ENCODE measurements at places on chromosomes 3 and 15.

DNA sequence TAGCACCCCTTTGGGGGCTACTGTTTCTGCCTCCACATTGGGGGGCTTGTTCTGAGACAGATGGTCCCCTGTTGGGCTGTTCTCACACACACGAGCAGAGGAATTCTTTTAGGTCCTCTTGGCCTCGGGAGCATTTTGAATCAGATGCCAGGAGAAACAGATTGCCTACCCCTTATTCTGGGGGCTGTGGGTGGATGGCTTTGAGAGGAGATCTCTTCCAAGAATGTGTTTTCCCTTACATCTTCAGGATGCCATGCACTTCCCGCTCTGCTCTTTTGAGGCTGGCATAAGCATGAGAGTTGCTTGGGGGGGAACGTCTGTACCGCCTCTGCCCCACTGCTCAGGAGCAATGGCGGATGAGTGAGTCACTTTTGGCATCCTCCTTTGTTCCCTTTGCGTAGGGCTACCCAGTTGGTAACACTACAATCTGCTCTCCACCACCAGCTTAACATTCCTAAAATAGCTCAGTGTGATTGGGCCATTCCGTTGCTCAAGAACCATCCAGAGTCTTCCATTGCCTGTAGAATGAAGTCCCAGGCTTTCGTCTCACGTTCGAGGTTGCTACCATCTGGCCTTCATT, 154.4 kb downstream of the RPLP1 start:
- DNase-seq: no peak

DNA sequence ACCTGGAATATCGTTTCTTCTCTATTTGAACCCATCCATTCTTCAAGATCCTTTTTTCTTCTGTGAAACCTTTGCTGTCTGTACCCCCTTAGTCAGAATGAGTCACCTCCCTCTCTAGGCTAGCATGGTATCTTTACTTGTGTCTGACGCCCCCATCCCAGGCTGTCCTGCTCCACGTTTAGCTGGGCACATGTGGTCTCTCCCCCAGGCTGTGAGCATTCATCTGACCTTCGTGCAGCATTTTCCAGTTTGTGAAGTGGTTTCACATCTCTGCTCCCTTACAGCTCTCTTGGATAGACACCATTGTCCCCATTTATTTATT, 14.3 kb upstream of the TLE3 start:
- DNase-seq: no peak

DNA sequence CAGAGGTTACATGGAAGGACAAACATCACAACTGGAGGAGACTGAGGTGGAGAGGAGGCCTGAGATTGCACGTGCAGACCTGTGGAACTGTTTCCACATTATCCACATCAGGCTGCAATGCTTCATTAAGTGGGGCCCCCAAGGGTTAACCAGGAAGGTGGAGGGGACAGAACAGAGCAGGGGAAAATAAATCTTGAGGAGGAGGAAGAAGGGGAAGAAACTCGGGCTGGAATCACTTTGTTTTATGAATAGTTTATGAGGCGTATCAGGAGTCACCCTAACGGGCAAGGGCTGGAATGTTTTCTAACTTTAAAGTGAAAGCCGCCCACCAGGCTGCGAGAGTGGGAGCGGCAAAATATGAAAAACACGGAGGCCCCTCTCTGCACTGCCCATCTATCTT, 154.9 kb downstream of the WNT5A start:
- DNase-seq: no peak

- DNase-seq: no peak
Measured at GRCh38 chr3:163547014-163547685, 1531.1 kb downstream of the SI start.

GRCh38 chr3:100100425-100100824, 13.9 kb downstream of the FILIP1L start:
- DNase-seq: no peak

DNA sequence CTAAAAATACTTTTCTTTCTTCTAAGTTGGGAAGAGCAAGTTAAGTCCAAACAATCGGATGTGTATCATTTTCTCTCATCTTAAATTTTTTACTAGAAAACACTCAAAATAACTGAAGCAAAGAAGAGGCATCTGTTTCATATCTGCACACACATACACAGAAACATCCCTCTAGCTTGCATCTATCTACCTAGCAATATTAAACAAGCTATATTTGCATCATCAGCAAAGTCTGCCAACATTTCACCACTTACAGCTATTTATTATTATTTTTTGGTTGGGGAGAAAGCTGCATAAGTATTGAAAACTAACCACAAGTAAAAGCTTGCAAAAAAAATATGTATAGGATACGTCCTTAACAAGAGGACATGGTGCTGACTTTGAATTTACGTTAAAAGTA, 1.9 kb downstream of the GOLIM4 start:
- no peak for DNase-seq

- no peak for DNase-seq
Measured at GRCh38 chr3:136624894-136625815, 127.0 kb downstream of the STAG1 start.

DNA sequence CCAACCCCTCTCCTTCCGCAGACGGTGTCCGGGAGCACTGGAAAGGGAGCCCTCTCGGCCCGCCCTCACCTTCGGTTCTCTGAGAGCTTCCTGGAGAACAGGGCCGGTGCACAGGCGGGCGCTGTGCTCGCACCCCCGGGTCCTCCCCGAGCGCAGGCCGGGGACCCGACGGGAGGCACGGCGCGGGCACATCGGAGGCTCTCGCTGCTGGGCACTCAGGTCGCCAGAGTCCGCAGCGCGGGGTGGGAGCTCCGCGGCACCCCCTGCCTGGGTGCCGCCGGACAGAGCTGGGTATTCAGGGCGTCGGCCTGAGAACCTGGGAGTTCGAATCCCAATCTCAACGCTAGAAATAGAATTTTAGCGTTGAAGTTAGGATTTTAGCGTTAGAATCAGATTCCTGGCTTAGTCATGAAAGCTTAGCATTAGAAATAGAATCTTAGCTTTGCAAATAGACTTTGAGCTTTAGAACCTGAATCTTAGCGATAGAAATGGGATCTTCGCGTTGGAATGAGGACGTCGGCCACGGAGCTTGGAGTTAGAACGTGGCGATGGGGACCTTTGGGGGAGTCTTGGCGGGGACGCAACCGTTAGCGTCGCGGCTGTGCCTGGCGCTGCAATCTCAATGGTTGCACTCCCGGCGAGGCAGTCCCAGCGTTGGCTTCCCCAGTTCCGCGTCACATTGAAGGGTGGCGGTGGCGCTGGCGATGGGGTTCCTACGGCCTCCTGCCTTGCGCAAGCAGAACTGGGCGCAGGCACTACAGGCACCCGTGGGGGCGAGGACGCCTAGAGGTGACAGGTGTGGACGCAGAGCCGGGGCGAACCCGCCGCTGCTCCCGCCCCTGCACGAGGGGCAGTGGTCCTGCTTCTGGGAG, 549 bp downstream of the TRH start:
- DNase-seq: no peak

DNA sequence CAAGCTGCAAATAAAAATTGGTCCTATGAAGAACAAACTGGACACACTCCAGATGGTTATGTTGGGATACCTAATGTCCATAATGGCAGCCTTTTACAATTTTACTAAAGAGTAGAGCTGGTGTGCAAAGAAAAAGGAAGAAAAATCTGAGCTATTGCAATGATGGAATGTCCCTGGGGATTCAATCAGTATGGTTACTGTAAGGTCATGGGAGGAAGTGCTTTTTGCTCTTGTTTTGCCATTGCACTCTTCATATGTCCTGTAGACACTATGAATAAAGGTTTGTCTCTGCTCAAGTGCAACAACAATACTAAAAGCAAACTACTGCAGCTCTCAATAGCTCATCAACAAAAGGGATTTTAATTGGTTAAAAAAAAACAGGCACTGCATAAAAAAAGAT, 5.4 kb downstream of the PFN2 start:
- DNase-seq: no peak

- DNase-seq: no peak
Measured at GRCh38 chr15:97759363-97759762, 201.1 kb upstream of the ARRDC4 start.

GRCh38 chr15:45799508-45799907, 164.7 kb downstream of the SQOR start:
- DNase-seq: no peak

- no peak for DNase-seq
Measured at GRCh38 chr3:172591125-172591605, 67.9 kb upstream of the TNFSF10 start.

GRCh38 chr15:91849749-91850161, 3.8 kb upstream of the SLCO3A1 start:
- no peak for DNase-seq

- DNase-seq: no peak
Measured at GRCh38 chr3:61730056-61730455, 168.7 kb downstream of the PTPRG start.

- no peak for DNase-seq
Measured at GRCh38 chr3:82141592-82141991, 380.1 kb upstream of the GBE1 start.

DNA sequence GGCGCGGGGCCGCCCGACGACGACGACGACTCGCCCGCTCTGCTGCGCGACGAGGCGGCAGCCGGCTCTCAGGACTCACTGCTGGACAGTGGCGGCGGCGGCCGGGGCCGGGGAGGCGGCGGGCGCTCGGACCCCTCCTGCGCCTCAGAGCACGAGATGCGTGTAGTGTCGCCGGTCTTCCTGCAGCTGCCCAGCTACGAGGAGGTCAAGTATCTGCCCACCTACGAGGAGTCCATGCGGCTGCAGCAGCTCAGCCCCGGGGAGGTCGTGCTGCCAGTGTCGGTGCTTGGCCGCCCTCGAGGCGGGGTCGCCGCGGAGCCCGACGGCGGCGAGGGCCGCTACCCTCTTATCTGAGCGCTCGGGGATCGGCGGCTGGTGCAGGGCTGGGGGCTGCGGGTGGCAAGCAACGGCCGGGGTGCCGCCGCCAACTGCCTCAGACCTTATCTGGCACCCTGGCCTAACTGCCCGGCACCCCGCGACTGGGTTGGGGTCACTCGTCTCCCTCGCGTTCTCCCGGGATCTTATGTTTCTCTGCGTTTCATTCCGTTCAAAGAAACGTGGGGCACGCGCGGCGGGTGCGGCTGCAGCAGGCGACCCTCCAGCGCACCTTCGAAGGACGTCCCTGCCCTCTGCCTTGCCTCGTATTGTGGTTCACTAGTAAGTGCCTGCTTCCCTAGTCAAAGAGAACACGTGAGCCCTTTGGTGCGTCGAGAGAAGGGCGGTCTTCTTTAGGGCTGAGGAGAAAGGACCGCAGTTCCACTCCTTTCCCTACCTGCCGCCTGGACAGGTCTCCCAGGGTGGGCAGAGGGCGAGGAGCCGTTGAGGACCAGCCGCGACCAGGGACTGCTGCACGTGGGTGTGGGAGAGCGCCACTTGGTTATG, 1.0 kb downstream of the C3orf80 start:
- DNase-seq: no peak

GRCh38 chr15:36501063-36501678, 78.3 kb upstream of the CDIN1 start:
- no peak for DNase-seq

GRCh38 chr3:31713816-31714215, 181.1 kb downstream of the STT3B start:
- no peak for DNase-seq

DNA sequence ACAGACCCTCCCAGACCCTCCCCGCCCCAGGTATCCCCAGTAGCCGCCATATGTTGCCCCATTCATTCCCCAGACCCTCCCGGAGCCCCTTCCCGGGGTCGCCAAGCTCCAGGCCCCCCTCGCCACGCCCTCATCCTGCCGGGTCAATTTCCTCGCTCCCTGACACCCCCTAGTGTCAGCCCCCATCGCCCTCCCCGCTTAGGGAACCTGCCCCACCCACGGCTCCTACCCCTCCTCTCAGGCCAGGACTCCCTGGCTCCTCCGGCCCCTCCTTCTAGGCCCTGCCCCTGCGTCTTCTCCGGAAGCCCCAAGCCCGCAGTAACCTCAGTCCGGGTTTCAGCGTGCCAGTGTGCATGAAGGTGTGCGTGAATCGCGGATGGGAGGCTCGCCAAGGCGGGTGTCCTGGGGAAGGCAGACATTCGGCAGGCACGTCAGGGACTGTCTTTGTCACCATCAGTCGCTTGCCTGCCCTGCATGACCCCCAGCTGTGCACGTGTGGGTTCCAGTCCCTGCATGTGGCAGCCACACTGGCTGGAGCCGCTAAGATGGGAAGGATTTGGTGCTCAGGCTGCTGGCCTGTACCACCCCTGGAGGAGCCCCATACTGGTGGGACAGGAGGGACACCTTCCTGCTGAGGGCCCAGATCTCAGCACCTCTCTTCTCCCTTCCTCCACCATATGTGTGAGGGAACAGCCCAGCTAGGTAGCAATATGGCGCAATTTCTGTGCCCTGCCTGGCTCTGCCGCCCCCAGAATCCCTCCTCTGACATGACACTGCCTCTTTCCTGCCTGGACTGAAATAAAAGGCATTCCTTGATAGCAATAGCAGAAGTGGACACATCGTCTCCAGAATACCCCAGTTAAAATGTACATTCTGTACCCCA, 693 bp downstream of the DISP2 start:
- no peak for DNase-seq

- DNase-seq: no peak
Measured at GRCh38 chr15:80251428-80252120, 439 bp downstream of the CTXND1 start.

All from stimulated activated CD8-positive, alpha-beta memory T cell treated with anti-CD3 and anti-CD28 coated beads, Interleukin-4, amount 100 ng/mL, for 1 hour (primary cell).